Bronchial epithelial cell (primary cell): ENCODE measurements at places on chromosomes 5 and 9.

- no peak for DNase-seq
These were observed 240.1 kb upstream of the GRAMD2B start for GRCh38 chr5:126182971-126183695.

DNA sequence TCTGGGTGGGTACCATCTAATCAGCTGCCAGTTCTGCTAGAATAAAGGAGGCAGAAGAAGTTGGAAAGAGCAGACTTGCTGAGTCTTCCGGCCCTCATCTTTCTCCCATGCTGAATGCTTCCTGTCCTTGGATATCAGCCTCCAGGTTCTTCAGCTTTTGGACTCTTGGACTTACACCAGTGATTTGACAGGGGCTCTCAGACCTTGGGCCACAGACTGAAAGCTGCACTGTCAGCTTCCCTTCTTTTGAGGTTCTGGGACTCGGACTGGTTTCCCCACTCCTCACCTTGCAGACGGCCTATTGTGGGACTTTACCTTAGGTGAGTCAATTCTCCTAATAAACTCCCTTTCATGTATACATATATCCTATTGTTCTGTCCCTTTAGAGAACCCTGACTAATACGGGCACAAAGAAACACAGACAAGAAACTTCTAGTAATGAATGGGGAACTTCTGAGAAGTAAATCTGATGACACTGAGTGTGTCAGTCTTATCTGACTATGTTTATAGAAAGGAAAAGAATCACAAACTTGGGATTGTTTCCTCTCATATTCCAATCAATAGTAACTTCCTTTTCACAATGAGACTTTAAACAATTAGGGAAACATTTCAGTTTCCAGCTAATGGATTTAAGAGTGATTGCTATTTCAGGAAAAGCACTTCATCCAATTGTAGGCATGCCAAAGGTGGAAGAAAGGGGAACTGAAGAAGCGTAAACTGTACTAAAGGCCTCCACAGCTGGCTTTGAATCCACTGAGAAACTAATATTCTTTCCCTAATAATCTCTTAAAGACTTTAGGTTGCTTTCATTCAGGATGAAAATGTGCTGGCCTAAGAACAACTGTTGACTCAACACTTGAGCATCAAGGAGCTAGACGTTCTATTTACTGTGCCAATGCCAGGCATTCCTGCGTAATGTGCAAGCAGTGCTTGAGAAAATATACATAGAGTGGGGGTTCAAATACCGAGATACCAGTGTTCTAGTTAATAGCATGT is 127.9 kb upstream of the PTGER4 start:
- DNase-seq: peak; percentile 95

DNA sequence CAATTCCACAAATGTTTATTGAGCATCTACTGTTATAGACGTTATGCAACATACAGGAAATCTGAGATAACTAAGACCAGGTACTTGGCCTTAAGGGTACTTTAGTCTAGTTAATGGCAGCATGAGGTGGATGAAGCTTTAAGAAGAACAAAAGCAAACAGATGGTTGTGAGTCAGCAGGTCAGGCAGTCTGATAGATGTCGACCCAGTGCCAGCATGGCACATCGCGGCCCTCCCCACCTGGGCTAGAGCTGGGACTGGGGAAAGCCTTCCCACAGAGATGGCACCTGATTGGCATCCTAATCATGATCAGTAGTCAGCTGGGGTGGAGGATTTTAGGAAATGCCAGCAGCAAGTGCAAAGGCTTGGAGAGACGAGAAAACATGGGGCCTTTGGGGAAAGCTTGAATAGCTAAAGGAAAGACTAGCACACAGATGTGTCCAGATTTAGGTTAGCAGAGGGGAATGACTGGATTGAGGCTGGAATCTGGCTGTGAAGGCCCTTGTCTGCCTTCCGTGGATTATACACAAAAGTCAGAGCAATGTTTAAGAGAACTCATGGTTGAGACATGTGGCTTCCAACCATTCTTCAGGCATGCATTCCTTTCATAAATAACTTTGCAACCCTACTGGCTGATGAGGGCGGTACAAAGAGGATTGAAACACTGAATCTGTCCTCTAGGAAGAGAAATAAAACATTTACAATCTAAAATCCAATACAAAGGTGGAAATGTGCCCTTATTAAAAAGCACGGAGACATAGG is 395.4 kb upstream of the WWC1 start:
- DNase-seq: peak; percentile 28

- no peak for DNase-seq
These were observed 819 bp downstream of the LSM11 start for GRCh38 chr5:157744051-157745011.

- no peak for DNase-seq
These were observed 4.8 kb upstream of the ACOT12 start for GRCh38 chr5:81398741-81399140.

DNA sequence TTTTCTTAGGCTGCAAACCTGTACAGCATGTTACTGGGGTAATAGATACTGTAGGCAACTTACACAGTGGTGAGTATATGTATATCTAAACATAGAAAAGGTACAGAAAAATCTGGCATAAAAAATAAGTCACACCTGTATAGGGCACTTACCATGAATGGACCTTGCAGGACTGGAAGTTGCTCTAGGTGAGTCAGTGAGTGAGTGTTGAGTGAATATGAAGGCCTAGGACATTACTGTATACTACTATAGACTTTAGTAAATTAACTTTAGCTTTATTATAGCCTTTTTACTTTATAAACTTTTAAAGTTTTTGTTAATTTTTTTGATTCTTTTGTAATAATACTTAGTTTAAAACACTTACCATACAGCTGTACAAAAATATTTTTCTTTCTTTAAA is 51.3 kb downstream of the DENND4C start:
- peak; percentile 63 for DNase-seq

- no peak for DNase-seq
These were observed 500 bp upstream of the ZNF883 start for GRCh38 chr9:113012492-113012891.

GRCh38 chr9:138073408-138073807 is 195.8 kb downstream of the CACNA1B start:
- DNase-seq: no peak

DNA sequence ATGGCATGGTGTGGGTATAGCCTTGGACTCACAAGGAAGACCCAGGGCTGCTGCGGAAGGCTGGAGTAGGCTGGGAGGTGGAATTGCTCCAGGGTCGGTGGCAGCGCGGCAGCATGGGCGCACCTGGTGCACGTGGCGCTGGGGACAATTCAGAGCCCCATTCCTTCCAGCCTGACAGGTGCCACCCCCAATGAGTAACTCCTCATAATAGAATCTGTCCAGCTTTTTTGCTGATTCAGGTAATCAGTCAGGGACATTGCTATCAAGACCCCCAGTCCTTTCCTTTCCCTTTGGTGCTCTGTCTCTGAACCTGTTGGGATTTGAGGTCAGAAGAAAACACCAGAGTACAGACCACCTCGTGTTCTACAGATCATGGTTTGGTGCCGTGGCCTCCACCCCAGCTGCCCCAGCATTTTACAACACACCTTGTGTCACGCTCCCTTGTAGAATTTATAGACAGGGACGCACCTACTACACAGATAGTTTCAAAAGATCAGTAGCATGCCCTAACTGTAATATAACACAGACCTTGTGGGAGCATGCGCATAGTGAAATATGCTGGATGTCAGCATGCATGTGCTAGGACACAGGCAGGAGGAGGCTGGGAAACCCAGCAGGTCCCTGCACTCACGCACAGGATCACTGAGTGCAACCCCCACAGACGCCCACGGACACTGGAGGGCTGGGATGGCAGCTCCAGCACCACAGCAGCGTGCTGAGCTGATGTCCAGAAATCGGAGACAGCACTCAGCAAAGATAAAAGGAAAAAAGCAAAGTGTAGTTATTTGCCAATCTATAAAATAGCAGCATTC is 47.9 kb upstream of the CTSL start:
- no peak for DNase-seq

DNA sequence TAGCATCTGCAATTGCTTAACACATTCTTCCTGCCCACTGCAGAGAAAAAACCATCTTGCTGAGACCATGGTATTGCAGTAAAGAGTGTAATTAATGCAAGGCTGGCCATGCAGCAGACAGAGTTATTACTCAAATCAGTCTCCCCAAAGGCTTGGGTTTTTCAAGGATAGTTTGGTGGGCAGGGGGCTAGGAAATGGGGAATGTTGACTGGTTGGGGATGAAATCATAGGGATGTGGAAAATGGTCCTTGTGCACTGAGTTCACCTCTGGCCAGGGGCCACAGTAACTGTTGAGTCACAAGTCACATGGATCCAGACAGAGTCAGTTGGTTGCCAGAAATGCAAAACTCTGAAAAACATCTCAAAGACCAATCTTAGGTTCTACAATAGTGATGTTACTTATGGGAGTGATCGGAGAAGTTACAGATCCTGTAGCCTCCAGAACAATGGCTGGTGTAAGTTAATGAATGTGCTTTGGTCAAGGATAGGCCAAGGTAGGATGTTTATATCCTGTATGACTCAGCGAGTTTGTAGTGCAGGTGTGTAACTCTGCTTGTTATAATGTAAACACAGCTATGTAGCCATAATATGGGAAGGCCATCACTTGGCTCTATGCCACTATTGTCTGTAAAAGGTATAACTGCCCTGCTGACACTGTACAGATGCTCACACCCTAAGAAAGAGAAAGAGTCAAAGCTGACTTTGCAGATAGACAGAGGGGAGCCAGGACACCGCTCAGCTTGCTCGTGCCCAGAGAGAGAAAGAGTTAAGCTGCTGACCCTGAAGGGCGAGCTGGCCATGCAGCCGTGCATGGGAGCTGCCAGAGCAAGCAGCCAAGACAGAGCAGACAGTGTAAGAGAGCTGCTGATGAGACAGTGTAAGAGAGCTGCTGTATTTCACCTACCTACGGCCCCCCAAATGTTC is 27.2 kb downstream of the C9orf152 start:
- peak; percentile 77 for DNase-seq

DNA sequence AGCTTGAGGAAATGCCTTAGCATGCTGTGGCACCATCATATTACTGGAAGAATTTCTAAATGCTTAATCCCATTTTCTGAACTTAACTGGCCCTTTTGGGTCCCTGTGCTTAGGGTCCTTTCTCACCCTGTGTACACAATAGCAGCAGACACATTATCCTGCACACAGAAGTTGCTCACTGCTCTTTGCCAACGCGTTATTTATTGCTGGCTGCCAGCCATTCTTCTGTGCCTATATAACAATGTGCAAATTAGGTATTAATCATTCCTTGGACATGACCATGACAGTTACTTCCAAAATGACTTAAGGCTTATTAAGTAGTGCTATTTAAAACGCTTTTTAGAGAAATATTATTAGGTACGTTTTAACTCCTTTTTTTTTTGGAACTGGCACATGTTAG is 134.7 kb downstream of the FBN2 start:
- peak; percentile 47 for DNase-seq

DNA sequence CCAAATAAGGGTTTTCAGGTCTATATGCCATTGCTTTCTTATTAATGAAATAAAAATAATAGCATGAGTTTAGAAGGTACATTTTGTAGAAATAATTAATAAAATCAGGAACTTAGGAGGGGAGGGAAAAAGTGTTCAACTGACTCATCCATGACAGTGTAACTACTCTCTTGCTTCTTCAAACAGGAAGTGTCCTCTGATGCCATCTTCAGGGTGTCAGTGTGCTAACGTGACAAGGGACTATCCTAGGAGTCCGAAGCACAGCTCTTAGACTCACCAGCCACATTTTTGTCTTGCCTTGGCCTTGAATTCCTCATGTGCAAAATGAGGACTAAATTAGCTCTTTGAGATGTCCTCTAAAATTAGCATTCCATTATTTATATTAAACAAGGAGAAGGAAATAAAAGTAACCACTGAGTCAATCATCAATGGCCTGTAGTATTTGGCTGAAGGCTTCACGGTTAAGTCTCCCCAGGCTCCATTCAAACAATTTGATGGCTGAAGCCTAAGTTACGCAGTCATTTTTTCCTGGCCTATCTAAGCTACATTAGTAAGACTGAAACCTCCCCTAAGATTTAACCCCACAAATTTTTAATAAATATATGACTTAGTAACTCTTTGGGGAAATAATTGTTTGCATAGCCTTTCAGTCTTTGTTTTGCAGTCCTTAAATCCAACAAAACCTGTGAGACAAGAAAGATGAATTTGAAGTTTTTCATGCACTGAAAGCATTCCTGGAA is 151.1 kb downstream of the ARL15 start:
- DNase-seq: peak; percentile 47

DNA sequence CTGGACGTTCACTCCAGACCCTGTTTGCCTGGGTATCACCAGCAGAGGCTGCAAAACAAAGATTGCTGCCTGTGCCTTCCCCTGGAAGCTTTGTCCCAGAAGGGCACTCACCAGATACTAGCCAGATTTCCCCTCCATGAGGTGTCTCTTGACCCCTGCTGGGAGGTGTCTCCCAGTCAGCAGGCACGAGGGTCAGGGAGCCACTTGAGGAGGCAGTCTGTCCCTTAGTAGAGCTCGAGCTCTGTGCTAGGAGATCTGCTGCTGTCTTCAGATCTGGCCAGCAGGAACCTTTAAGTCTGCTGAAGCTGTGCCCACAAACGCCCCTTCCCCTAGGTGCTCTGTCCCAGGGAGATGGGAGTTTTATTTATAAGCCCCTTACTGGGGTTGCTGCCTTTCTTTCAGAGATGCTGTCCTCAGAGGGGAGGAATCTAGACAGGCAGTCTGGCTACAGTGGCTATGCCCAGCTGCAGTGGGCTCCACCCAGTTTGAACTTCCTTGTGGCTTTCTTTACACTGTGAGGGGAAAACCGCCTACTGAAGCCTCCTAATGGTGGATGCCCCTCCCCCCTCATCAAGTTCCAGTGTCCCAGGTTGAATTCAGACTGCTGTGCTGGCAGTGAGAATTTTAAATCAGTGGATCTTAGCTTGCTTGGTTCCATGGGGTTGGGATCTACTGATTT is 253.9 kb downstream of the SPATA31D1 start:
- no peak for DNase-seq
